ENCODE measurements at places on chromosomes 7 and 10. TPM values are rescaled to one million over a fixed set of nuclear protein-coding genes. Genes with fewer than 3 reads are reported as not detected.

DNA sequence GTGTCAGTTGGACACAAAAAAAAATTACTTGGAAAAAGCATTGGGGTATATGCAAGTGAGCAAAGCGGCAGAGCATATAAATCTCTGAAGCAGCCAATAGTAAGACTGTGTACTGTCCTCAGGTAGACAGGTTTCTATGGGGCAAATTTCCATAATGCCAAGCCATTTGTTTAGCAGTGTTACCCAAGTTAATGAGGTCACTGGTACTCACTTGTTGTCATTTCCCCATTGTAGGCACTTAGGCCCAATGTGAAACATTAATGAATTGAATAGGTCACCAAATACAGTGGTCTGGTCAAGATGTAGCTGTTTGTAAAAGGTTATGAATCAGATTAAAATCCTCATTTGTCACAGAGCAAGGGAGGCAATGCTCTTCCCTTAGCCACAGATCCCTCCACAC is 27.5 kb downstream of the HOXA1 start:
- DNase-seq = no peak

DNA sequence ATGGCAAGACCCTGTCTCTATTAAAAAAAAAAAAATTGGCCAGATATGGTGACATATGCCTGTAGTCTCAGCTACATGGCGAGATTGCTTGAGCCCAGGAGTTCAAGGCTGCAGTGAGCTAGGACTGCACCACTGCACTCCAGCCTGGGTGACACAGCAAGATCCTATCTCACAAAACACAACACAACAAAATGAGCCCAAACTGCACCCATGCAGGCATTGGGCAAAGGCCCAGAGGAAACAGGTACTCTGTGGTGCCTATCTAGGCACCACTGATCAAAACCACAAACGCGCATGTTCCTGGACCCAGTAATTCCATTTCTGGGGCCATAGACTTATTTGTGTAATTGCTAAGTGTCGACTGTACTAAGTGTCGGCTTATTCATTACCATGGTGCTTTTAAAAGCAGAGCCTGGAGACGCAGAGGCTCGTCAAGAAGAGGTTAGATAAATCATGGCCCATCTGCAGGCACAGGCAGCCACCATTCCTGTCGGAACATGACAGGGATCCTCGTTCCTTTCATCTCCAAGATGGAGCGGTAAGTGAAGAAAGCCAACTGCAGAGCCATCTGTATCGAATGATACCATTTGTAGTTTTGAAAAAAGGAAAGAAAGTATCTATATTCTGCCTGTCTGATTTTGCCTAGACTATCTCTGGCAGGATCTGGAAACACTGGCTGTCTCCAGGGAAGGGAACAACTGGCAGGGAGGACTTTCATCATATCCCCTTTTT is 160.4 kb upstream of the RHEB start:
- DNase-seq = no peak

GRCh38 chr10:57707300-57707658 is 560.4 kb downstream of the IPMK start:
- no peak for DNase-seq

The ARHGAP22 gene
- 24.5 TPM for total RNA-seq

The CUBN gene
- total RNA-seq = under 0.01 TPM

The FAS gene
- 52.5 TPM for total RNA-seq

The MRC1 gene
- not detected for total RNA-seq

The SPDYE5 gene
- total RNA-seq = not detected

The GSTO1 gene
- total RNA-seq = 195 TPM

Measured in epithelial cell of proximal tubule (primary cell).